ENCODE measurements at places on chromosomes 12 and 14.

DNA sequence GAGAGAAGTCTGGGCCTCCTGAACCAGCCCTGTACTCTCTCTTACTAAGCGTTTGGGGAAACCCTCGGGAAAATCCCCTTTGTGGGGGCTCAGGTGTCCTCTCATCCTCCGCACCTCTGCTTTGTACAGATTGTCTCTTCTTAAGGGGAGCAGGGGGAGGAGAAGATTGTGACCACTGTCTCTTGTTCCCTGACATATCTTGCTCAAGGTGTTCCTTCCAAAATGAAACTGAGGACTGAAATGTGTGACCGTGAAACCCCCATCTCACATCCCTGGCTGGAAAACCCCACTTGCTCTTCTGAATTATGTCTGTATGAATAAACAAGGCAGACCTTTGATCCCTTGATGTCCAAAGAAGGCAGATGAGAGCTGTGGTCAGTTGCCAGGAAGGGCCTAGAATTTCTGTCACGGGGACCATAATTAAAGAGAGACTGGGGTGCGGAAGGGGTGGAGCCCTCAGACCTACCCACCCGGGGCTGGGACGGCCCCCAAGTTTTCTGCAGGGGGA is 369.8 kb downstream of the AACS start:
- DNase-seq = no peak

DNA sequence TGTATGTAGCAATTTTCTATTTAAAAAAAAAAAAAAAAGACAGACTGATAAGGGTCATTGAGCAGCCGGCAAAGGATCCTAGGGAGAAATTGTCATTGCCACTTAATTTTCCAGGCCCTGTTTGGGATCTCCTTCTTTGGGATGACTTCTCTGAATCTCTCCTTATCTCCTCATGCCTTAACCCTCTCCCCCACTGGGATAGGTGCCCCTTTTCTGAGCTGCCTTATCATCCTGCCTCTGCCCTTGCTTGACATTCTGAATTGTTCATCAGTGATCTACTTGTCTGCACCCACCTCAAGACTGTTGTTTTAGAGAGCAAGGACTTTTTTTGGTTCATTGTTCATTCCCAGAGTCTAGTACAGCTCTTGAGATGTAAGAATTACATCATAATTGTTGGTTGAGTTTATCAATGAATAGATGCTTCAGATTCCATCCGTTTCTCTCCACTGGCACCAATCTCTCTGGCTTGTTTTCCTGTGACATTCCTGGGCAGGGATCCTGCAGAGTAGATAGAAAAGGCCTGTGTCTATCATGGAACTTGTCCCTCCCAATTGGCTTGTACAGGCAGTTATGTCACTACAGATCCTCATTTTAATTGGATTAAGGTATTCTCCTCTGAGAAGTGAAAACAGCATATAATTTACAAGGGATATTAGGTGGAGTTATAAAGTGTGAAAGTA is 42.6 kb downstream of the SOCS2 start:
- DNase-seq = no peak

- DNase-seq = no peak
These were observed 13.2 kb downstream of the PRPF40B start for GRCh38 chr12:49636574-49636973.

GRCh38 chr14:72876005-72876709 is 17.7 kb downstream of the DPF3 start:
- no peak for DNase-seq

DNA sequence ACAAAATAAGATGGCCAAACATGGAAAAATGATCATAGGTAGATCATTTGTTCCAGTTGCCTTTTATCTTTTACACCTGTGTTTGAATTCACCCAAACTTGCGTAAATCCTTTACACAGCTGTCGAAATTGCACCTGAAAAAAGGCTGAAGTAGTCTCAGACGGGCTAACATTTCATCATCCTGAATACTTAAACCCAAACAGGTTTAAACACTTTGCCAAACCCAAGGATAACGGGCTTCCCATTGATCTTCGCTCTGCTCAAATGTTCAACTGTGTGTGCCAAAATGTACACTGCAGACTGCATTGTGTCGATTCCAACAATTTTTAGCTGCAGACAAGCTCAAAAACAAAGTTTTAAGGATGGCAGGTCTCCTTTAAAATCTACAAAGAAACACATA is 288.7 kb upstream of the DDHD1 start:
- DNase-seq = no peak

DNA sequence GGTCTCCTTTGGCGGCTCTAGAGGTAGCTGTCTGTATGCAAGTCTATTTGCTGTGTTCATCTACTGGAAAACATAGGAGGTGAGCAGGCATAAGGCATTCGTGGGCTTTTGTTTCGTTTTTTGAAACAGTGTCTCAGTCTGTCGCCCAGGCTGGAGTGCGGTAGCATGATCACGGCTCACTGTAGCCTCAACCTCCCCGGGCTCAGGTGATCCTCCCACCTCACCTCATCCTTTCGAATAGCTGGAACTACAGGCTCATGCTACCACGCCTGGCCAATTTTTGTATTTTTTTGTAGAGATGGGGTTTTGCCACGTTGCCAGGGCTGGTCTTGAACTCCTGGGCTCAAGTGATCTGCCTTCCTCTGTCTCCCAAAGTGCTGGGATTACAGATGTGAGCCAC is 27.5 kb downstream of the FLVCR2 start:
- DNase-seq = no peak

- DNase-seq = no peak
These were observed 88.3 kb downstream of the NPAS3 start for GRCh38 chr14:33026850-33027430.

- DNase-seq = no peak
These were observed 22.5 kb upstream of the FOXG1 start for GRCh38 chr14:28744126-28744525.

DNA sequence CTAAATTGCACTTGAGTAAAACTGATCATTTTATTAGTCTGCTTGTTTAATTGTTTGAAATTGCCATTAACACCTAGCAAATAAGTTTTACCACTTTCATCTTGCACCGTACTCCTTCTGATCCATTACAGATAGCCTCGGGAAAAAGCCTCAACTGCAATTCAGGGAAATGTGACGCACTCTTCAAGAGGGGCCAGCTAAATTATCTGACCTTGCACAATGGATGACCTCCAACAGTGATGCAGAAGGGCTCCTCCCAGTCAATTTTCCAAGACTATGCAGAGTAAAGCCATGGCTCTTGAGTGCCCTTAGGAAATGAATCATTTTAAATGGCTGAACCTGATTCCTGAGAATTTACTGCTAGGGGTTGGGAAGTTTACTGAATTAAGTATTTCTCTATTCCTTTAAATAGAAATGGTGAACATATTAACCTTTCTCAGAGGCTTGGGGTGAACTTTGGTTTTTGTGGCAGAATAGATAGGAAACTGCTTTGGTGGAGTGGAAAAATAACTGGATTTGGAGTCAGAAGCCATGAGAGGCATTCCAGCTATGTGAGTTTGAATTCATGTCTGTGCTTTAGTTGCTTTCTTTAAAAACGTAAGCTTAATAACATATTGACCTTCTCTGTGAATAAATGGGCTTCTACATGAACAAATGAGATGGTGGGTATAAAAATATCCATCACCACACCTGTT is 64.8 kb upstream of the OVCH1 start:
- no peak for DNase-seq

DNA sequence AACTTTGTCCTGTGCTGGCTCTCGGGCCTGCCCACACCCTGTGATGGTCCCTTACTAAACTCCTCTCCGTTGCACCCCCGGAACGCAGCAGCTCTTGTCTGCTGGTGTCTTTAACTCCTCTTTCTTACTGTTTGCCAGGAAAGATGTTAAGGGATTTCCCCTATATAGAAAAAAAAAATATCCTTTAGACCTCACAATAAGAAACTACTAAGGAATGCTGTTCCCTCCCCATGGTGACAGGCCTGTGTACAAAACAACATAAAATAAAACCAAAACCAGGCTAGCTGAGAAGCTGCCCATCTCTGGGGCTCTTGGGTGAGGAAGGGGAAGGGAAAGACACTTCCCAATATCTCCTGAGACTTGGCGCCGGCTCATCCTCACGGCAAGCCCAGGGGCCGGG is 95.4 kb downstream of the CHGA start:
- DNase-seq = no peak

- DNase-seq = no peak
These were observed 833.1 kb upstream of the SEL1L start for GRCh38 chr14:82366803-82367202.

DNA sequence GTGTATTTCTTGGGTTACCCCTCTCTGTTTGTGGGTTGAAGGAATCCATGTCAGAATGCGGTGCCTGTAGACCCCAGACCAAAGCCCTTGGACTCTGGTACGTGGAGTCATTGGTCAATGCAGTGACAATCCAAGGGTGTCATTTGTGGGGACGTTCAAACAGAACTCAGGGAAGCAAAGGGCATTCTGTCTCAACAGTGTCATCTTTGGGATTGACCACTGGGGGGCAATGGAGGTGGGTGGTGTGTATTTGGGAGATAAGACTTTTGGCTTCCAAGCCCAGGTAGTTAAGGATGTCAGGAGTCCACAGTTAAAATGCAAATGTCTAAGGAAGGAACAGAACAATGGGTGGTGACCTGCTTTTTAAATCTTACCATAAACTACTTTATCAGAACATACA is 54.6 kb upstream of the CCDC175 start:
- peak; percentile 35 for DNase-seq

DNA sequence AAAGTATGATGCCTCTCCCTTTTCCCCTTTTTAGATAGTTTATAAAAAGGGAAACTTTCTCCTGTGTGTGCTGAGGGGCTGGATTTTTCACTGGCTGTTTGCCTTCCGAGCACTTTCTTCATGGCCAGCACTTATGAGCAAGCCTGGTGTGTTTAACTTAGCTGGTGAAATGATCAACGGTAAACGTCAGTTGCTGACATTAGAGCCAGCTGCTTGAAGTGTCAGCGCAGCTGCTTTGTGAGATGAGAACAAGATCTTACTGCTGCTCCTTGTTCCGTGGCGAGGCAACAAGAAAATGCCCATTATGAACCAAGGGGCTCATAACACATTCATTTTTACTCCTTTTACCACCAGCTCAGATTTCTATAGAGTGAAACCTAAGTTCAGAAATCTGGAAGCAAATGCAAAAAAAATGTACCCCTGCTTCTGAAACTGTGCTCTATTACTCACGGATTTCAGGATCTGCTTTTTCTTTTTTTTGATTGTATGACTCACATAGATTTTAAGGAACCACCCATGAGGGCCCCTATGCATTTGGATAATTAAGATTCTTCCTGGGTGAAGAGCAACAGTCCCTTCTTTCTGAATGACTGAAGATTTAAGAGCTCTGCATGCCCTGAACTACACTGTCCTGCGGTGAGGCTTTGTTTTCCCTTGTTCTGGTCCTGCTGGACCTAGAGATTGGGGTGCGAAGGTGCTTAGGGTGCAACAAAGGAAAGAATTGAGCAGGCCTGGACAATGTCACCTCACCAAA is 74.3 kb upstream of the CPM start:
- peak; percentile 54 for DNase-seq

GRCh38 chr12:45324391-45324790 is 108.5 kb downstream of the ANO6 start:
- no peak for DNase-seq

GRCh38 chr12:65495233-65495632 is 216.8 kb downstream of the MSRB3 start:
- DNase-seq = no peak

GRCh38 chr12:94678849-94679248 is 28.5 kb upstream of the TMCC3 start:
- no peak for DNase-seq

DNA sequence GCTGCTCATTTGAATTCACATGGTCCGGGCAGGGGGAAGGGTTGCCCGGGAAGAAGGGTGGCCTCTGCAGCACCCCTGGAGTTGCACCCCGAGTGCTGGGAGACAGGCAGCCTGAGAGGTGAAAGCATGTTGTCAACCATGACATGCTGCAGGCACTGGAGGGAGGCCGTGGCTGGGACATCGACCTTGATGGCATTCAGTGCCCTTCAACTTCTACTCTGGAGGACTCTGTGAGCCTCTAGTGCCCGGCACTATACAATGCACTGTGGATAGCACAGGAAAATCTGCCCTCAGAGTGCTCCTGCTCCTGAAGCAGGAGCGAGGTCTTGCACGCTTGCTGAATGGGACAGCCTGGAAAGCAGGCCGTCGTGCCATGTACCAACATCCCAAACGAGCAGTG is 359.3 kb upstream of the FKBP4 start:
- DNase-seq = no peak

- peak; percentile 24 for DNase-seq
These were observed 5.3 kb upstream of the PLEKHG3 start for GRCh38 chr14:64698903-64699302.

- DNase-seq = no peak
These were observed 50.9 kb upstream of the CCT2 start for GRCh38 chr12:69534389-69534822.

- no peak for DNase-seq
These were observed 354.8 kb downstream of the AEBP2 start for GRCh38 chr12:19794116-19794515.

DNA sequence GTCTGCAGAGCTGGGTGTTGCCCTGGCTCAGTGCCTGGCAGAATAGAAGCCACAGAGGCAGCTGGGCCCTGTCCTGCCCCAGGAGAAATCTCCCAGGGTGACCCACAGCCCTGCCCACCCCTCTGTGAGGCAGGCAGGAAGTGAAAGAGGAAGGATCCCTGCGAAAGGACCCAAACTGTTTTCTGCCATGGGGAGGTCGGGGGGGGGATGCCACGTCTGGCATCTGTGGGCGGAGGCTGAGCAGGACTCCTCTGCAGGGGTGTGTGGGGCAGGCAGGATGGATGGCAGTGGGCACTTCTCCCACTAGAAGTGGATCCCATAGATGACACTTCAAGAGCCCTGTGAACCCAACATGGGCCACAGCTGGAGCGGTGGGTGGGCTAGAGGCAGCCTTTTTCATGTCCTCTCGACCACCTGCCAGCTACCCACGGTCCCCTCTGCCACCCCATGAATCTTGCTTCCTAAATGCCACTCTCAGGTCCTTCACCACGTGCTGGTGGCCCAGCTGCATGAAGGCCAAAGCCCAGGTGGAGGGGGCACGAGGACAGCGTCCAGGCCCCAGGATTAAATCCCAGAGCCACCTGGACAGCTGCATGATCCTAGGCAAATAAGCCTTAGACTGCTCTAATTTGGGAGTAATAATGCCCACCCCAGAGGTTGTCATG is 3.6 kb downstream of the PAPLN start:
- DNase-seq = no peak

DNA sequence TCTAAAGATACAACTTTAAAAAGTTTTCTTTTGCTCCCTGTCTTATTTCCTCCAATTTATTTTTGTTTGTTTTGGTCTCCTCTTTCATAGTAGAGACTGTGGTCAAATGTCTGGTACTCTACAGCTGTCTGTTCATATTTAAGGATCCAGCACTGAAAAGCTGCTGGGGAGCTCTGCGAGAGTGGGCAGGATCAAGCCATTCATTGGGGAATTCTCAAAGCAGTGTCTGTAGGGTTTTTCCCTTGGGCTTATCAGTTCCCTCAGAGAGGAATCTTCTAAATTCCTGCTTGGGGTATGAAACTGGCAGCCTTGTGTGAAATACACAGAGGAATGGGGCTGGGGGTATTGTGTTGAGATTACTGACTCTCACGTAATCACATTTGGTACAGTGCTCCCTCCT is 52.3 kb downstream of the FNTB start:
- DNase-seq = no peak

Data from NCI-H1436 (cell line).